ENCODE measurements at places on chromosomes 3 and 15.
A peak's percentile ranks its signal among the peaks of the same experiment; 100 is the strongest.

DNA sequence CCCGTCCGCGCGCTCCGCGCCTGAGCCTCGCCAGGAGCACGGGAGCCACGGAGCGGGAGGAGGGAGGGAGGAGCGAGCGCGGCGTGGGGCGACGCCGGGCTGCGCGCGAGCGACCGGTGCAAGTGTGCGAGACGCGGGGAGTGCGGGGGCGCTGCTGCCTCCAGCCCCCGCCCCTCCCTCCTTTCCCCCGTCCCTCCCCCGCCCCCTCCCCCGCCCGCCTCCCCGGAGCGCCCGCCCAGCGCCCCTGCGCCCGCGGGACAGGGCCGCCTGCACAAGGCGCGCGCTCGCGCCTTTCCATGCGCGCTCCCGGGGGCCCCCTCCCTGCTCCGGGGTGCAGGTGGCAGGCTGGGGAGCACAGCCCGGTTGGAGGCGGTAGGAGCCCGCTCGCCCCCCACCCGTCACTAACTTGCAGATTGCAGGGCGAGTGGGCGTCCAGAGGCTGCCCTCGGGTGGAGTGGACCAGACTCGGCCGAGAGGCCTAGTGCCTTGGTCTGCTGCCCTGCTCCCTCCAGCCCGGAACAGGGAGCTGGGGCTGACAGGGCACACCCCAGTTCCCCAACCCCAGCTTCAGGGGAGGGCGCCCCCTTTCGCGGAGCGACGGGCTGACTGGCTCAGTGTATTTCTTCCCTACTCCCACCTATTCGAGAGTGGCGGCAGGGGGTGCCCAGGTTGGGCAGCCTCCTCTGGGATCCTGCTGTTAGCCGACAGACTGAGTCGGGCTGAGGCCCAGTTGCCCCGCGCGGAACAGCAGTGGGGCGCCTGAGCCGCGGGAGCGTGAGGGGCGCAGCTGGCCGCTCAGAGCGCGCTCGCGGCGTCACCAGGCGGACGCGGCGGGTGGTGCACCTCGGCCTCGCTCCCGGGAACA, at the start of gene WNT7A:
WNT7A (minus strand) TSS at position 126 of the 865 bp plus-strand sequence. CDS start 255 bp downstream, outside the sequence.
- no peak for DNase-seq

- DNase-seq: no peak
These were observed 8.2 kb upstream of the TMEM62 start for GRCh38 chr15:43125100-43125661.

DNA sequence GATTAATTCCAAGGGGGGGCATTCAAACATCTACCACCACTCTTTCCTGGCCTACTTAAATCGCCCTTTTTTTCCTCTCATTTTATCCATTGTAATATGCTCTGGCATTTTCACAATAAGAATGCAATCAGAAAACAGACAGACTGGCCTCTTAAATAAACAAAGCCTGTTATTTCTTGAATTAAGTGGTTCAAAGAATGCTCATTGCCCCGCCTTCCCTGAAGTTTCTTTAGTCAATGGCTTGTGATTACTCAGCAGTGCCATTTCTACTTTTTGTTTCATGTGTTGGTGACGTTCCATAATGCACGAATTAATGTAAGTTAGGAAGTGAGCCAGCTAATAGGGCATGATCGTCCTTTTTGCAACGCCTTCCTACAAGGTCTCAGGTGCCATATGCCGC, 68.0 kb downstream of the FBN1 start:
- no peak for DNase-seq

DNA sequence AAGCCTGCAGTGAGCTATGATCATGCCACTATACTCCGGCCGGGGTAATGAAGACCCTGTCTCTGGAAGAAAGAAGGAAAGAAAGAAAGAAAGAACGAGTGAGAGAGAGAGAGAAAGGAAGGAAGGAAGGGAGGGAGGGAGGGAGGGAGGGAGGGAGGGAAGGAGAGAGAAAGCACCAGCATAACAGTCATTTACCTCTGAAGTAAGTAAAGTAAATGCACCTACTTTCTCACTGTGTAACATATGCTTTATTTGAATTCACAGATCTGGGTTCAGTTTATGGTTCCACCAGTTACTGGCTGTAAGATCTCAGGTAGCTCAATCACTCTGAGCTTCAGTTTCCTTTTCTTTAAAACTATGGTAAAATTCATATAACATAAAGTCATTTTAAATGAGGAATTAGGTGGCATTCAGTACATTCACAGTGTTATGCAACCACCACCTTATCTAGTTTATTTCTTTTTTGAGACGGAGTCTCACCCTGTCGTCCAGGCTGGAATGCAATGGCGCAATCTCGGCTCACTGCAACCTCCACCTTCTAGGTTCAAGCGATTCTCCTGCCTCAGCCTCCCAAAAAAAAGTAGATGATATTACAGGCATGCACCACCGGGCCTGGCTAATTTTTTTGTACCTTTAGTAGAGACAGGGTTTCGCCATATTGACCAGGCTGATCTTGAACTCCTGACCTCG, 16.1 kb upstream of the RAD54L2 start:
- no peak for DNase-seq

DNA sequence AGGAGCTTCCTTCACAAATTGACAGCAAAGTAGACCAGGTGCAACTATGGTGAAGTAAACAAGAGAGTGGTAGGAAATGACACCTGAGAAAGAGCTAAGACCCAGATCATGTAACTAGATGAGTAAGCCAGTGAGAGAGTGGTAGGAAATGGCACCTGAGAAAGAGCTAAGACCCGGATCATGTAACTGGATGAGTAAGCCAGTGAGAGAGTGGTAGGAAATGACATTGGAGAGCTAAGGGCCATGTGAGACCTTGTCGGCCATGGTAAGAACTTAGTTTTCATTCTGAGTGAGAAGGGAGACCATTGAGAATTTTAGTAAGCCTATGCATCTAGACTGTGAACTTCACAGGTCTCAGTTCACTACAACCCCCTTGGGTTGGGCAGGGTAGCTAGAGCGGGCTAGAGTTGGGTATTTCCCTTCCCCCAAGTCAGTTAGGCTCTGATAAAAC, 5.4 kb upstream of the SENP7 start:
- no peak for DNase-seq

GRCh38 chr3:13745636-13746035, 134.2 kb downstream of the WNT7A start:
- DNase-seq: no peak

DNA sequence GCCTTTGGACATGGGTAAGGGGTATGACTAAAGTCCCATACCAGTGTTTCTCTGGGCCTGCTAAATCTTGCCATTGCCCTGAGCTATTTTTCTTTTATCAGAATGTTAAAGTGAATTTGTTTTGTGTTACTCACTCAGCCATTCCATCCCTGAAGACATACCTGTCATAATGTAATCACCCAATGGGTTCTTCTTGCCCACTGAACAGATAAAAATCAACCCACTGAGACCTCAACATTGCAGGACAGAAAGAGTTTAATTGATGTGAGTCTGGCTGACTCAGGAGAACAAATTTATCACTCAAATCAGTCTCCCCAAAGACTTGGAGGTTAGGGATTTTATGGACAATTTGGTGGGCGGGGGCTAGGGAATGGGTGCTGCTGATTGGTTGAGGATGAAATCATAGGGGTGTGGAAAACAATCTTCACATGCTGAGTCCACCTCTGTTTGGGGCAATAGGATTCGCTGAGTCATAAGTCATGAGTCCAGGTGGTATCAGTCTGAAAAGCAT, 47.4 kb downstream of the ILDR1 start:
- DNase-seq: no peak

- DNase-seq: no peak
These were observed 316.3 kb upstream of the NECTIN3 start for GRCh38 chr3:110755345-110755744.

DNA sequence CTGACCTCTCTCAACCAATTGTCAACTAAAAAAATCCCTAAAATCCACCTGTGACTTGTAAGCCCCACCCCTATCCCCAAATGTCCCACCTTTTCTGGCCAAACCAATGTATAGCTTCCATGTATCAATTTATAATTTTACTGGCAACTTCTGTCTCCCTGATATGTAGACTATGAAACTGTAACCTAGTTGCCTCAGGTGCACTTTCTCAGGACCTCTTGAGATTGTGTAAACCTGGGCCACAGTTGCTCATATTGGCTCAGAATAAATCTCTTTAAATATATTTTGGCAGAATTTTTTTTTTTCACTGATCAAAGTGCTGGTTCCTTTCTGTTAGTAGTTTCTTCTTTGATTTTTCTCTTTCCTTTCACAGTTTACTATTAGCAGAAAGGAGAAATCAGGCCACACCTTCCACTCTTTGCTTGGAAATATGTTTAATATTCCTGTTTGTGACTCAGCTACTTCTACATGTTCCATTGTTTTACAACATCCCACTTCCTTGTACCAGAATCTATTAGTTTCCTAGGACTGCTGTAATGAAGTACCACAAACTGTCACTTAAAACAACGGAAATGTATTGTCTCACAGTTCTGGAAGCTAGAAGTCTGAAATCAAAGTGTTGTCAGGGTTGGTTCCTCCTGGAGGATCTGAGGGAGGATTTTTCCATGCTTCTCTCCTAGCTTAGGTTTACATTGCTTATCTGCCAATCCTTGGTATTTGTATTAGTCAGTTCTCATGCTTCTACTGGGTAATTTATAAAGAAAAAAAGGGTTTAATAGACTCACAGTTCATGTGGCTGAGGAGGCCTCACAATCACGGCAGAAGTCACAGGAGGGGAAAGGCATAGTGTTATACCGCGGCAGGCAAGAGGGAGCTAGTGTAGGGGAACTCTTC, 801.2 kb upstream of the ARPP21 start:
- DNase-seq: no peak

DNA sequence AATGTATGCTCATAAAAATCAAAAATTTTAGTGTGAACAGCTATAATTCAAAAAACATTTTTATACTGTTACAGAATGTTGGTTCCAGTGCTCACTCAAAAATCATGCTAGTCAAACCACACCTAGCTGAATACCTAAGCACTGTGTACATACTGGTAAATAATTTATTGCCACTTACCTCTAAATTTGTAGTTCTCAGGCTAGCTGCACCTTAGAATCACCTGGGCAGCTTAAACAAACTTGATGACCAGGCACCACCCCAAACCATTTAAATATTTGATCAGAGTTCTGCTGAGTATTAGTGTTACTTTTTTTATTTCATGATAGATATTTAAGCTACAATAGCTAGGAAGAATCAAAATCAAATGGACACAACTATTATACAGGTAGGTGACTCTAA, 32.3 kb upstream of the TMCO5A start:
- no peak for DNase-seq

- no peak for DNase-seq
These were observed 466.4 kb downstream of the DIPK2A start for GRCh38 chr3:144437989-144438388.

DNA sequence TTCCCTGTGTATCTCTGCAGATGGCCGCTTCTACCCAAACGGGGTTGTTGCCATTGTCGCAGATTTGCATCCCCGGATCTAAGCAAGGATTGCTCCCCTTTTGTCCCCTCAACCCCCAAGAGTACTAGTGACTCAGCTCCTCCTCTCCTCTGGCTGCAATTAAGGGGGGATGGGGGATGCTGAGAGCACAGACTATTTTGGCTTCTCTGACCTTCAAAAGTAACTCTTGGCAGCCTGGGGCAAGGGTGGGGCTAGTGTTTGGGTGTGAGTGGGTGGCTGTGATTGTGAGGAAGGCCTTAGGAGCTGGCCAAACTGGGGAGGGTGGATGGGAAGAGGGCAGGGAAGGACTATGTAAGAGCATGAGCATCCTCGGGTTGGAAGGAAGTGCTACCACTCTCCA, 1.2 kb upstream of the MAP1A start:
- no peak for DNase-seq

GRCh38 chr3:176839901-176840300, 357.4 kb downstream of the TBL1XR1 start:
- DNase-seq: no peak

GRCh38 chr15:22933641-22934061, 46.5 kb downstream of the CYFIP1 start:
- peak; percentile 74 for DNase-seq

- DNase-seq: no peak
These were observed 51.6 kb downstream of the LINGO1 start for GRCh38 chr15:77580996-77581682.

DNA sequence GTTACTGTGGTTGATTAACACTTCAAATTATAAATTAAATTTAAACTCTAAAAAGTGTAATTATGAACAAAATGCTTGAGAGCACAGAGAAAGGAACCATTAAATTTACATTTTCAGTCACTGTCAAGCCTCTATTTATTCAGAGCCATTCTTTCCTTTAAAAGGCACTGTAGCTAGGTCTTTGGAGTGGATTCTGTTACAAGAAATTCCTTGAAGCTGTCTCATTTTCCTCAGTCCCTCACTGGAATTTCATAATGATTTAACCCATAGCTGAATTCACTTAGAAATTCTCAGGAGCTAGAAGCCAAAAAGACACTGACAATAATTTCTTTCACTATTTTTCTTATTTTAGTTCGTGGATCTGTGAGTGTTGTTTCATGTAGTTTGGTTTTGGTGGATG, 81.2 kb upstream of the TCF12 start:
- DNase-seq: no peak

- no peak for DNase-seq
These were observed 9.8 kb upstream of the LRRC34 start for GRCh38 chr3:169822540-169822939.

DNA sequence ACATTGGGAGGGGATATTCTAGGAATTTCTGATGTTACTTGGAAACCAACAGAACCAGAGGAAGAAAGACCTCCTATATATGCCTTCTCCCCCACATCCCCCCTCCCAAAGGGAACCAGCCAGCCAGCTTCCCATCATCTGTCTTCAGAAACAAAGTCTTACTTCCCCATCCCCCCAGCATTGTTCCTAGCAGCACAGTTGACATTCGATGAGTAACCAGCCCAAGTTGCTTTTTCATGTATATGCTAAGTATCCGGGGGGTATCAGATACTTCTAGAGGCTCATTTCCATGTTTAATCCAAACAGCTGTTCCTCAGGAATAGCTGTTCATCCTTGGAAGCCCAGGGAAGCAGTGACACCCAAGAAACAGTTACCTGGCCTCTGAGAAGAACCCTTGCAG, 16.0 kb downstream of the RMDN3 start:
- no peak for DNase-seq

GRCh38 chr15:45780352-45780751, 145.5 kb downstream of the SQOR start:
- no peak for DNase-seq

DNA sequence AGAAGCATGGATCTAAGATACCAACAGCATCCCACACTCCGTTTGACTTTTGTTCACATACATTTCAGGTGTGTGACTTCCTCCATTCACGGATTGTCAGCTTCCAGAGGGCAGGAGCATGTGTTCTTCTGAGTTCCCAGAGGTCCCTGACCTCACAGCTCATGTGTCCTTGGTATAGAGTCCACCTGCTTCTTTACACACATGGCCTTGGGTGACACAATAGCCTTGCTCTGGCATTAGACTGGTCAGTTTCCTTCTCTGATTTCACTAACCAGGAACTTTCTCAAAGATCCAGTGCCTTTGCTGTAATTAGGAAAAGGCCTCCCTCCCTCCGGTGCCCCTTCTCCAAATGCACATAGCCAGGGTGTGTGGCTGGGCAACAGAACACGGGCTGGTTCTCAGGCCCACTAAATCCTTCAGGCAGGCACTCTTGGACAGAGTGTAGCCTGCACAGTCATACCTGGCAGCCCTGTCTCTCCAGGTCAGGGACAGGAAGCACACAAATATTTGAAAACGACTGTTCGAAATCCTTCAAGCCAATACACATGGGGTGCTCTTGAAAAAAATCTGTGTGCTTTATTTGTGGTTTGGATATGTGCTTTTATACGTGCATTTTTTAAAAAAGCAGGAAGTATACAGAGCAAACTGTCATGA, 81.1 kb downstream of the TRIM42 start:
- DNase-seq: no peak

- no peak for DNase-seq
These were observed 219.1 kb upstream of the RGMA start for GRCh38 chr15:93308026-93308690.

- DNase-seq: no peak
These were observed 43.5 kb downstream of the PHC3 start for GRCh38 chr3:170137986-170138385.

Data from COR-L47 (cell line).